ENCODE measurements at places on chromosomes 4 and X.

- DNase-seq: no peak
These were observed 77.4 kb upstream of the PRSS48 start for GRCh38 chr4:151199319-151200190.

DNA sequence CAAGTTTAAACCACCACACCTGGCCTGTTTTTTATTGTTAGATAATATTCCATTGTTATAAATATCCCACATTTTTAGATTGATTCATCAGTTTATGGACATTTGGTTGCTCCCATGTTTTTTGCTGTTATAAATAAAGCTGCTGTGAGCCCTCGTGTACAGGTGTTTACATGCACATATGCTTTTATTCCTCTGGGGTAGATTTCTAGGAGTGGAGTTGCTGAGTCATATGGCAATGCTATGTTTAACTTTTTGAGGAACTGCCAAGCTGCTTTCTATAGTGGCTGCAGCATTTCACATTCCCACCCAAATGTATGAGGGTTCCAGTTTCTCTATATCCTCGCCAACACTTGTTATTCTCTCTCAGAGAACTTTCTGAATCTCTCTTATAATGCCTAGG is 90.5 kb downstream of the TBL1X start:
- DNase-seq: no peak

DNA sequence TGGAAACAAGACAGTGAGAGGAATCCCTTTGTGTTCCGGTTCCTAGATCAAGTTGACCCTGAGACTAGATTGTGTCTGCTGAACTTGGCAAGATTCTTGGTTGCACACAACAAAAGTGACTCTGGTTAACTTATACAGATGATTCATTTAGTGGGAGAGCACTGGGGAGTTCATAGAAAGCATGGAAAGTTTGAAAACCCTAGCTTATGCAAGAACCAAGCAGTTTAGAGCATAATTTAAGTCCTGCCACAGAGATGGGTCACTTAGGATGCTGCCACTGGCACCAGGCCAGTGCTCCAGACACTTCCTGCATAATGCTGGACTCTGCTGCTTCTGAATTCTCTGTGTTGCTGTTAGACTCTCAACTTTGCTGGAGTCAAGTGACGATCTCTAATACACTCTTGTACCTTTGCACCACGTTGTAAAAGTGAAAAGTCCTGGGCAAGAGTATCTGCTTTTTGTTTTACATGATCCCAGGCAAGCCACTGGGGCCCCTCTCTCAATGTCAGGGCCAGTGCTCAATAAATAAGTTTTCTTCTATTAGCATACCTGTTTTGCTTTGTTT is 12.7 kb upstream of the DCUN1D4 start:
- DNase-seq: no peak

- no peak for DNase-seq
These were observed 23.1 kb downstream of the SASH3 start for GRCh38 chrX:129802863-129803262.

- DNase-seq: no peak
These were observed 176.1 kb upstream of the MAGEB16 start for GRCh38 chrX:35622040-35622439.

GRCh38 chr4:148773313-148773712 is 331.1 kb upstream of the NR3C2 start:
- DNase-seq: no peak

GRCh38 chr4:101074326-101074725 is 273.0 kb downstream of the PPP3CA start:
- DNase-seq: peak; percentile 42

DNA sequence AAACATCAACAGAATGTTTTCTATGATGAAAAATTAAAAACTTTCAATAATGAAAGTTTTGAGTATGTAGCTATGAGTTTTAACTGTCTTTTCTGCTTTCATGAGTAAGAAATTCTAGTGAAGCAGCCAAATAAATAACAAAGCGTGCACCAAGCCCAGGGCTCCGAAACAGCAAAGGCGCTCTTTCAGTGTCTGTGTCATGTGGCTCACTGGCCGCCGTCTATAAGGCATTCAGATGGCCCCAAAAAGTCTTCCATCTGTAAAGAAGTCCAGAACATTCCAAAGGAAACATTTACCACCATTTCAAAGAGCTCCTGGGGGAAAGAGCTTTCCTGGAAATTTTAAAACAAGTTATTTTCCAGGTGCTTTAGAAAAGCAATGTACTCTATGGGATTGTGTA is 139.9 kb downstream of the AFAP1 start:
- DNase-seq: no peak

DNA sequence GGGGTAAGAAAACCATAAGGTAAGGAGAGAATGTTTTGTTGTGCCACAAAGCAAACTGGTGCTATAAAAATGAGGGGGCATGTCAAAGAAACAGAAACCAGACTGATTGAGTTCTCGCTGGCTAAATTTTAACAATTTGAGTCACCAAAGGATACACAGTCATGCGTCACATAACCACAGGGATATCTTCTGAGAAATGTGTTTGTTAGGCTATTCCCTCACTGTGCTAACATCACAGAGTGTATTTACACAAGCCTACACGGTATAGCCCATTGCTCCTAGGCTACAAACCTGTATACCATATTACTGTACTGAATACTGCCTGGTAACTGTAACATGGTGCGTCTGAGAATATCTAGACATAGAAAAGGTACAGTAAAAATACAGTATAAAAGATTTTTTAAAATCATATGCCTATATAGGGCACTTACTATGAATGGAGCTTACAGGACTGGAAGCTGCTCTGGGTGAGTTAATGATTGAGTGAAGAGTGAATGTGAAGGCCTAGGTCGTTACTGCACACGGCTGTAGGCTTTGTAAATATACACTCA is 50.1 kb downstream of the FBXW7 start:
- DNase-seq: peak; percentile 95

DNA sequence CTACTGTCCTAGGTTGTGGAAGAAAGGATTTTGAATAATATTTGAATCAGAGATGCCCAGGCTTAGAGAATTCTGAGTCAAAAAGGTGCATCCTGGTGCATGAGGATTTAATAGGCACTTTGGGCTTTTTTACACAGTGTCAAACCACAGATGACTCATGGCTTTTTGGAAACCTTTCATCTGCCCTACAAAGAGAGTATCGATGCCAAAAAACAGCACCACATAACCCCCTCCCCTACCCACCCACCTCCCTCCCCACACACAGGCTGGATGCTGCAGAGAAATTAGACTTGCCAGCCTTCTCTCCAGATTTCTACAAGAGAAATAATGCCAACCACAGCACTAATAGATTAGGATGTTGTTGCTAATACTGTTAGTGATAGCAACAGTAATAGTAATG is 779.3 kb downstream of the NLGN4X start:
- DNase-seq: no peak

DNA sequence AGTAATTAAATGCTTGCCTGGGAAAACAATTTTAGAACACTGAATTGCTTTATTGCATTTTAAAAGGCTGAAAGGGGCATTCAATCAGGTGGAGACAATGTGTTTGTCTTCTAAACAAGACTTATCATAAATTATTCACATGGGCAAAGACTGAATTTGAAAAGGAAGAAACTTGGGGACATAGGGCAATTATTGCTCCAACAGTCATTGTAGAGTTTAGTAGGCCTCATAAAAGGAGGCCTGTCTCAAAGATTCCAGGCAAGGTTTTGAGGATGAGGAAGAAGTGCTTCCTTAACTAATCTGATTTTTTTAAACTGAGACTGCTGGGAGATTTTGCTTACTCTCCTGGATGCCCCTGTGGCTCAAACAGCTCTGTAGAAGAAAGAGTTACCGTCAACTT is 174.4 kb upstream of the RPS6KA3 start:
- no peak for DNase-seq
